Fibroblast of skin of right quadriceps (primary cell): ENCODE measurements at places on chromosomes 5 and 9.

GRCh38 chr5:90111364-90112032 lies 298.1 kb downstream of the CETN3 start:
- DNase-seq: peak; percentile 46

- DNase-seq: peak; percentile 60
Measured at GRCh38 chr5:43000111-43000840, 39.8 kb downstream of the ANXA2R start.

GRCh38 chr5:124444147-124444775 lies 302.2 kb downstream of the ZNF608 start:
- no peak for DNase-seq

DNA sequence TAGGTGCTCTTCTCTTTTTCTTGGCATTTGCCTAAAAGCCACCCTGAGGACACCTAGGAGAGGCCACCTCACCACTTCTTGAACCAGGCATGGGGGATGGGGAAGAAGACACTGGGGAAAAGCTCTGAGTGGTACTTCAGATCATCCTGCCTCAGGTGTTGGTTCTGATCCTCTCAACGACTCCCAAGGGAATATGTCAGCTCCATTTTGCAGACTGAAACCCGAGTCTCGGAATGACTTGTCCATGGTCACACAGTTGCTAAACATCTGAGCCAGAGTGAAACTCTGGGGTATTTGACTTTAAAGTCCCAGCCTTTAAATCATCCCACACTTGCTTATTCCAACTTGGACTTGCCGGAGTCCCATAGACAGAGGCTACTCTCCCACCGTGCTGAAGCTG lies 120.6 kb upstream of the GABRP start:
- DNase-seq: no peak

GRCh38 chr9:71918419-71918818 lies 7.0 kb downstream of the C9orf85 start:
- no peak for DNase-seq

DNA sequence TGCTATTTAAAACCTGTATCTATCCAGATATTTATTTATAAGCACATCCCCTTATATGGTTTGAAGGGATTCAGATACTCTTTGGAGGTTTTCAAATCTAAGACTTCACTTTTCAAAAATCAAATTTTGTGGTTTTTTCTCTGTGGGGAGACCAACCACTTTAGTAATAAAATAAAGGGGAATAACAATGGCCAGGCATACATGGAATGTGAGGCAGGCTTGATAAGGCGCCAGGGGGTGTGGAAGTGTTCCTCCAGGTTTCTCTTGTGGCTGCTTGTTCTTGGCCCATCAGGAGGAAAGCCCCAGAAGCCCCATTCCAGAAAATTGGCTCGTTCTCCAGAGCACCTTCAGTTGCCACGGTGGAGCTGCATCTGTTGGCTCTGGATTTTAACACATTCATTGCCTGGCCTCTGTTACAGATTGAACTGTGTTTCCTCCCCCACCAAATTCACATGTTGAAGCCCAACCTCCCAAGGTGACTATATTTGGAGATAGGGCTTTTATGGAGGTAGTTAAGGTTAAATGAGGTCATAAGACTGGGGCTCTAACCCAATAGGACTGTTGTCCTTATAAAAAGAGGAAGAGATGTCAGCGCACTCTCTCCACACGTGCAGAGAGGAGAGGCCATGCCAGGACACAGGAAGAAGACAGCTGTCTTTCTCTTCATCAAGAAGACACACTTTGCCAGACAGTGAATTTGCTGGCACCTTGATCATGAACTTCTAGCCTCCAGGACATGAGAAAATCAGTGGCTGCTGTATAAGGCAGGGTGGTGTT lies 195.9 kb downstream of the TMEM38B start:
- peak; percentile 29 for DNase-seq

GRCh38 chr9:125400725-125401716 lies 139.4 kb downstream of the GAPVD1 start:
- no peak for DNase-seq

DNA sequence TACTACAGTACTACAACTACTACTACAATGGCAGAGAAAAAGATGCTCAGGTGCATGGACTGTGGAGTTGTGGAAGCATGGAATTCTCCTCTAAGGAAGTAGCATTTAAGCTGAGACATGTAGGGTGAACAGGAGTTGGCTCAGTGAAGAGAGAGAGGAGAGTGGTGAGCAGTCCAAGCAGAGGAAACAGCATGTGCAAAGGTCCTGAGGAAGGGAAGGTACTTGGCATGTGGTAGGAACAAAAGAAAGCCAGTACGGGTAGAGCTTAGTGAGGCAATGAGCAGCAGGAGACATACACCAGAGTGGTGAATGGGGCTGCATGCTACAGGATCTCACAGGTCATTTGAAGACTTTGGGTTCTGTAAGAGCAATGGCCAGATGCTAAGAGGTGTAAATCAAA lies 41.4 kb upstream of the GLRA1 start:
- no peak for DNase-seq

GRCh38 chr5:37945446-37945845 lies 105.6 kb upstream of the GDNF start:
- DNase-seq: no peak

- DNase-seq: no peak
Measured at GRCh38 chr5:38680094-38680825, 123.8 kb upstream of the LIFR start.

- no peak for DNase-seq
Measured at GRCh38 chr5:126182971-126183695, 240.1 kb upstream of the GRAMD2B start.

DNA sequence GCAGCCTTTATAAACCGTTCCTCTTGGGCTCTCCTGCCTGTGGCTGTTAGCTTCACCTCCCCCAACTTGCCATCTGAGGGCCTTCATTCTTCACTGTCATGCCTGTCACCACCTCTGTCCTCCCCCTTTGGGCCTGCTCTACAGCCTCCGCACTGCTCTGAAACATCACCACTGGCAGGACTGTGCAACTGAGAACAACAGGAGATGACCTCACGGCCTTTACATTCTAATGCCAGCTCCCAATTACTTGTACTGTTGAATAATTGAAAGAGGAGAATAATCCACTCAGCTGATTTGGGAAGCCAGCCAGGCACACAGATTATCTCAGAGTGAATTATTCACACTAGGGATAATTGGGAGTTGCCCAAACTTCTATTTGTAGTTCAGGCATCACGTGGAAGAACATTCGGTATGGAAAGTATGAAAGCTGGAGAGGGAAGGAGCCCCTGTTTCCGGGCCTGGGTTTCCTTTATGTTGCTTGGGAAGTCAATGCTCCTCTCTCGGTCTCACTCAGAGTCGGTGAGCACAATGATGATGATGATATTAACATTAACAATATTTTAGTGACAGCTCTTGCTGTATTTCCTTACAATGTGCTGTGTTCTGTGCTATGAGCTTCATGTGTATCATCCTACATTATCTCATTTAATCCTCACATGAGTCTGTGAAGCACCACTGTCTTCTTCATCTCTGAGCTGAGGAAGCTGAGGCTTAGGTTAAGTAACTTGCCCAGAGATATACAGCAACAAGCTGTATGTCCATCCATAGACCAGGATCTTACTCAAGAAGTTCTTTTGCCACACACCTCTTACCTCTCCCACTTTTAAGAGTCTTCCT lies 99.3 kb upstream of the LRRTM2 start:
- DNase-seq: peak; percentile 78

- no peak for DNase-seq
Measured at GRCh38 chr5:36198281-36198680, 43.4 kb downstream of the NADK2 start.

DNA sequence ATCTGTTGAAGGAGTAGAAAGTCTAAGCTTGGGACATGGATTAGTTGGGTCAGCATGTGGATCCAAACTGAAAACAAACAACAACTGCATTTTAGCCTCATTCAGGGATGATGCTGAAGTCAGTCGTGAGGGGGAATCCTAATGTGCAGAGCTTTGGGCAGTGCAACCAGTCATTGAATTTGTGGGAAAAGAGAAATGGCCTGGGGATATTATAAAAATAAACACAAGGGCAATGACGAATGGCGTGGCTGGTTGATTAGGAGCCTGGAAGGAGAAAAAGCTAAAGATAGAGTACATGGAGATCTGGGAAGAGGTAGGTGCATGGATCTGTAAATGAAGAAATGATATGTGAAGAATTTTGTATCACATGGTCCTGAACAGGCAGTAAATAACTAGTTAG lies 477.6 kb downstream of the TLE1 start:
- DNase-seq: no peak

- no peak for DNase-seq
Measured at GRCh38 chr9:33690143-33690933, 105.0 kb upstream of the PRSS3 start.

DNA sequence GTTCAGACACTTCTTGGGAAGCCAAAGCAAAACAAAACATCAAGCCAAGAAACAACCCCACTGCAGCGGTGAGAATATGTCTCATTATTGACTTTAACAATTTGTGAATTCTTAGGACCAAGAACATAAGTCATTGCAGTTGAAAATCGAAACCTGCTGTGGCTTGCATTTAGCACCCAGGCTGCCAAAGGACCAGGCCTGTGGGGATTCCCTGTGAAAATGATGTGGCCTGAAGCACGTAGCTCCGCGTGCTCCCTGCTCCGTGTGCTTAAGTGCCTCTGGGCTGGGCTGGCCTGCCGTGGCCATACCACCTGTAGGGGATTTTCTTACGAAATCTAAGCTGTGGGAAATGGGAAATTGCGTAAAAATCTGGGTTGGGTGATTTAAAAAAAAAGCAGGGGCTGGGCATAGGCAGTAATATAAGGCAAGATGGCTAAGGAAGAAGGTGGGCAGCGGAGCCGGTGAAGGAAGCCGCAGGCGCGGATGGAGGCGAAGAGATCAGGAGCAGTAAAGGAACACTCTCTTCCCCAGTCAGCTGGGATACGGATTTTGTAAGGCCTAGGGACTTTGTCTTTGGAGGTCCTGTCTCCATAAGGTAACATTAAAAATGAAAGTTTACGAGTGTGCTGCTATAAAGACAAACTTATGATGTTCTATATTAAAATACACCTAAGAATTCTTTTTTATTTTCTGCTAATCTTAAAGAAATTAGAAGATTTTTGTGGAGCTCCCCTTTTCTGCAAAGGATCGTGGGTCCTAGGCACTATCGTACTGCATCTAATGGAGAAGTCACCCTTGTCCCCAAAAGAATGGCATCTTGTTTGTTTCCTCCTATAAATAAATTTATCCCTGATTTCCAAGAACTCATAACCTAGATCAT lies 189.6 kb upstream of the SEMA6A start:
- DNase-seq: no peak

- peak; percentile 37 for DNase-seq
Measured at GRCh38 chr9:121885345-121885901, 207.7 kb downstream of the TTLL11 start.

- no peak for DNase-seq
Measured at GRCh38 chr5:40276426-40277102, 403.2 kb upstream of the PTGER4 start.

- peak; percentile 73 for DNase-seq
Measured at GRCh38 chr9:126956917-126957686, 42.5 kb downstream of the RALGPS1 start.

GRCh38 chr9:133331221-133331620 lies 4.8 kb downstream of the SURF6 start:
- DNase-seq: no peak

DNA sequence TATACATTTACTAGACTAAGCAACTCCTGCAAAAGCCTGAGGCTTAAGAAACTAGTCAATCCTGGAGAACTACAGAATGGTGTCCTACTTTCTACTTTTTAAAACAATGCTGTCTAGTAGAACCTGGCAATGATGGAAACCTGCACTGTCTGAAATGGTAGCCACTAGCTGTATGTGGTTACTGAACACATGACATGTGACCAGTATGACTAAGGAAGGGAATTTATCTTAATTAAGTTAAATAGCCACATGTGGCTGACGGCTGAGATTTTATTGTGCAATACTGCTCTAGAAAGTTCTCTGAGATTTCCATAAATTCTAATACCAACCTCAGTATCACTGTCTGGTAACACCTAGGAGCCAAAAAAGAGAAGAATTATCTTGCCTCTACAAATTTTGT lies 44.9 kb upstream of the RAPGEF6 start:
- peak; percentile 77 for DNase-seq

GRCh38 chr5:55104946-55105701 lies 2.7 kb downstream of the GZMA start:
- no peak for DNase-seq

- DNase-seq: no peak
Measured at GRCh38 chr5:157215514-157216167, 35.0 kb downstream of the ITK start.

DNA sequence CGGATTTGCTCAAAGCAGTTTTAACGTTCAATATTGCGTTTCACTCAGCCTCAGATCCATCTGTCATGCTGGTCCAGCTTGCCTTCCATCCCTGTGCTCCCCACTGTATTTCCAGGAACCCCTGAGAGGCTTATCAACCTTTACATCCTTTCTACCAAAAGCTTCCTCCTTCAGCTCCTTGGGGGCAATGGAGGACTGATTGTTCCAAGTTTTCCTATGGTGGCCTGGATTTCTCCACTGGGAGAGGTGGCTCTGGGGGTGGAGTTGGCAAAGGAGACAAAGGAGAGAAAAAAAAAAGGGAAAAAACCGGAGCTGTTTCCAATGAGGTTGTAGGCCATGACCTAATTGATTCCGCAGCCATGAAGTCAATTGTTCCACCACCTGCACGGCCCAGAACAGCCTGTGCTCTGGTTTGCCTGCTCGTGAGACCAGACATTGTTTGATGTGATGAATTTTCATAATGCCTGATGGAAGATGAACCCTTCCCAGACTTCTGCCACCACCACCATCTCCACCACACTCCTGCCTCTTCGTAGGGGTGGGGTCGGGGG lies 54.1 kb downstream of the ABLIM3 start:
- DNase-seq: no peak

- DNase-seq: no peak
Measured at GRCh38 chr5:65835191-65835590, 91.2 kb upstream of the ERBIN start.

GRCh38 chr5:124401476-124402143 lies 344.8 kb downstream of the ZNF608 start:
- no peak for DNase-seq

GRCh38 chr9:1173211-1173610 lies 123.1 kb downstream of the DMRT2 start:
- DNase-seq: peak; percentile 30

DNA sequence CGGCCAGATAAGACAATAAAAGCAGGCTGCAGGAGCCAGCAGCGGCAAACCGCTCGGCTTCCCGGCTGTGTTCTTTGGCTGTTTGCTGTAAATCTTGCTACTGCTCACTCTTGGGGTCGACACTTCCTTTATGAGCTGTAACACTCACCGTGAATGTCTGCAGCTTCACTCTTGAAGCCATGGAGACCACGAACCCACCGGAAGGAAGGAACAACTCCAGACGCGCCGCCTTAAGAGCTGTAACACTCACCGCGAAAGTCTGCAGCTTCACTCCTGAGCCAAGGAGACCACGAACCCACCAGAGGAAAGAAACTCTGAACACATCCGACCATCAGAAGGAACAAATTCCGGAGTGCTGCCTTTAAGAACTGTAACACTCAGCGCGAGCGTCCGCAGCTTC lies 451.7 kb downstream of the AGTPBP1 start:
- no peak for DNase-seq
